NCI-H1436 (cell line): ENCODE measurements at places on chromosomes 6 and 20.

- no peak for DNase-seq
Measured at GRCh38 chr6:87718662-87719433, 16.8 kb upstream of the AKIRIN2 start.

DNA sequence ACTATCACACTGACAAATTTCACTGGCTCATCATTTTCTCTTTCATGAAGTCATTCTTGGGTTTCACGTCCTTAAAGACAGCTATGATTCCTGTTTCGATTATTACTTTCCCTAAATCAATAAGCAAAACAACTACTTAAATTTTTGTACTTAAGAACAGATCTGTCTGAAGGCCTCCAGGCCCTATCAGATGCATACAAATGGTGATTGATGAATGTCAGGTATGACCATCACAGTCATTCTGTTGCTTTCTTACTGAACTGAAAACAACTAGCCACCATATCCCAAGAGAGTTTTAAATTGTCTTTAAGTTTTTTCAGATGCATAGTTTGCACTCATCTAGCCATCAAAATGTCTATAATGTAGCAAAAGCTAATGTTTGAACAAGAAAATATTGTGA, 20.9 kb upstream of the HTR1E start:
- no peak for DNase-seq

- peak; percentile 86 for DNase-seq
Measured at GRCh38 chr6:110039364-110039980, 61.4 kb downstream of the GPR6 start.

GRCh38 chr20:46710153-46710913, 884 bp downstream of the SLC2A10 start:
- DNase-seq, result no peak

DNA sequence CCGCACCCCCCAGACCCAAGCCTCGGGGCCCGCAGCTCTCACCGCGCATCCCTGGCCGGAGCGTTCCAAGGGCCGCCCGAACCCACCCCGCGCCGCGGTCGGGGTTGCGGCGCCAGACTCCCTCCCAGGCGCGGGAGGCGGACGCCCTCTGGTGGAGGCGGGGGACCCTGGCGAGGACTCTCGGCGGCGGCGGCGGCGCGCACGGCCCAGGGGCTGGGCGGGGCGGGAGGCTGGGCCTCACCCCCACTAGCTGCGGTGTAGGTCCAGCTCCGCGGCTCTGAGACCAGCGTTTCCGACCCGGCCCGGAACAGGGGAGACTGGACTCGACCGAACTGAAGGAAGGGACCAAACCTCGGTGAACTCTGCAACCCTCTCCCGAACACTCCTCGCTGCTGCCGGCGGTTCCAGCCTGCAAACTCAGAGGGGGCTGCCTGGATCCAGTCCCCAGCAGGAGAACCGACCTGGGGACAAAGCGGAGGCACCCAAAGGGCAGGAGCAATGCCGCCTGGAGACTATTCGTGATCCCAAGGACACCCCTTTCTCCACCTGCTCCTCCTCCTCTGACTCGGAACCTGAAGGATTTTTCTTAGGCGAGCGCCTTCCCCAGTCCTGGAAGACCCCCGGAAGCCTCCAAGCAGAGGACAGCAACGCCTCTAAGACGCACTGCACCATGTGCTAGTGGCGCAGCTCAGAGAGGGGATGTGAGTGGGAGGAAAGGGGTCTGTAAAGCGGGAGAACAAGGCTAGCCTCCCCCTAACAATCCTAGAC, 859 bp upstream of the TOMM6 start:
- peak; percentile 78 for DNase-seq

DNA sequence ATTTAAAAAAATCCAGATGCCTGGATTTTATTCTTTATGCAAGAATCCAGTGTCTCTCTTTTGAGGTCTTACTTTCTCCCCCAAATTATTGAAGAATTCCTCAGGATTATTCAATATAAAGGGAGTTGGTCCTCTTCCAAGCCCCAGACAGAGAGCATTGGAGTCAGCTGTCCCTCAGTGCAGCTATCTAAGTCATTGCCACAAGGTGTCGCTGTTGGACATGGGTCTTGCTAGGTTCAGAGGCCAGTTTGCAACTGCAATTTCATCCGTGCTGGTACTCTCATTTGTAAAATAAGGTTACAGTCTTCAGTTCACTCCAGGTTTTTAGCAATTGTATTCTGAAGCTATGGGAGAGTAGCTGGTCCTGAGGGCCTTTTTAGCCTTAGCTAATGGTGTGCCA, 27.8 kb downstream of the CCN2 start:
- no peak for DNase-seq

DNA sequence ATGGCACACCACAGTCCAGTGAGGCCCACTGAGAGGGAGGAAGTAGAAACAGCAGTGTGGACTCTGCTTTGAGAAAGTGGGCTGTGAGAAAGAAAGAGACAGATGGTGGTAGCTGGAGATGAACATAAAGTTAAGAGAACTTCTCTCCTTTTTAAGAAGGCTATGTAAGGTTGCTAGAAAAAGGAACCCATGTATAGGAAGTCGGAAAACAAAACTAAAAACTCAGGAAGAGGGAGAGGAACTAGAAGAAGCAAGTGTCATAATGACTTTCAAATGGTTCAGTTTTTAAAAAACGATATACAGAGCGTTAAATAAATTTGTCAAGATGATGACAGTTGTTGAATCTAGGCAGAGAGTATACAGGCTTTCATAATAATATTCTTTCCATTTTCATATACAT, 25.4 kb upstream of the GMNN start:
- no peak for DNase-seq

- DNase-seq, result no peak
Measured at GRCh38 chr20:46657137-46657536, 5.9 kb upstream of the SLC13A3 start.

- no peak for DNase-seq
Measured at GRCh38 chr6:26501482-26501986, 1.4 kb downstream of the BTN1A1 start.

GRCh38 chr20:51189814-51190782, 167.2 kb upstream of the KCNG1 start:
- DNase-seq, result no peak

- no peak for DNase-seq
Measured at GRCh38 chr20:54068966-54069365, 1.4 kb downstream of the BCAS1 start.

- no peak for DNase-seq
Measured at GRCh38 chr20:8342391-8342790, 210.3 kb downstream of the PLCB1 start.

- no peak for DNase-seq
Measured at GRCh38 chr6:106451439-106451838, 90.9 kb downstream of the CRYBG1 start.

- no peak for DNase-seq
Measured at GRCh38 chr6:79787626-79788025, 156.5 kb downstream of the SH3BGRL2 start.

- DNase-seq, result no peak
Measured at GRCh38 chr6:33597551-33598322, 17.7 kb upstream of the BAK1 start.

DNA sequence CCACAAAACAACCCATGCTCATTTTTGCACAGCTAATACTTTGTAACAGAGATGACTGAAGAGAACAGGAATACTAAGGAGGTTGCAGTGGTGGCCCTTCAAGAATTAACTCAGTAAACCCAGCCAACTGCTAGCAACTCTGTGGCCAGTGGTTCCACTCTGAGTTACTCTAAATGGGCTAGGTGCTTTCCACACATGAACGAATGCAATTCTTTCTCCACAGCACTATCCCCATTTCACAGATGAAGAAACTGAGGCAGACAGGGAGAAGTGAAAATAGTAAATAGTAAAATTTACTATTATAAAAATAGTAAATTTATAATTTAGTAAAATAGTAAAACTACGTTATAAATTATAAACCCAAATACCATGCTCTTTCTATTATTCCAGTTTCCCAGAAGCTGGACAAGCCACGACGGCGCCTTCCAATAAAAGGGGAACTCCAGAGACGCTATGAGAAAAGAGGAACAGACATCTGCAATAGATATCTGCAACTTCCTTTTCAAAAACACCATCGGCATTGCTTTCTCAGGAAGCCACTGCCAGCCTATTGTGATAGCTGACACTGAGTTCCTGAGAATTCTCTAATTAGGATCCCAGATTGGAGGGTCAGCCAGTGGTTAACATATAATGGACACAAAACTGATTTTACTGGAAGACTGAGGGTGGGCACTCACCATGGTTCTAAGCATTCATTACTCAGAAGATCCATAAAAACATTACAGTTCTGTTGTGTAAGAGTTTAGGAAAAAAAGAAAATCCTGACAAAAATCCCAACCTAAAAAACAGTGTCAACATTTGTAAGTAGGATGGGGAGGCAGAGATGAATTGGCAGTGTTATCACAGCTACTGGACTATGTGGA, 16.2 kb downstream of the FKBP1A start:
- DNase-seq, result no peak

DNA sequence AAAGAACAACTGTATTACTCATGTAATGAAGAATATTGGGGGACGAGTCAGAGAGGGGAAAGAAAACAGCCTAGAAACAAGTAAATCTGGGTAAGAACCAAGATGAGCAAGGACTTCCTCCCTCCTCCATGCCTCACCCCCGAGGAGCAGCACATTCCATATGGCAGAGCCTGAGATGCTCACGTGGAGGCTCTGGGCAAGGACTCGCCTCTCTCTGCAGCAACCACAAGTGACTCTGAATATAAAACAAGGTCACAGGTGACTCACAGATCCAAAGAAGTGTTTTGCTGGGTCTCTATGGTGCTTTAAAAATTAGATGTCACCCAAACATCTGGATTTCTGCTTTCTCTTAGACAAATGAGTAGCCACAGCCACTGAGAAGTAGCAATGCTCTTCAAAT, 453.0 kb upstream of the SULF2 start:
- DNase-seq, result no peak

DNA sequence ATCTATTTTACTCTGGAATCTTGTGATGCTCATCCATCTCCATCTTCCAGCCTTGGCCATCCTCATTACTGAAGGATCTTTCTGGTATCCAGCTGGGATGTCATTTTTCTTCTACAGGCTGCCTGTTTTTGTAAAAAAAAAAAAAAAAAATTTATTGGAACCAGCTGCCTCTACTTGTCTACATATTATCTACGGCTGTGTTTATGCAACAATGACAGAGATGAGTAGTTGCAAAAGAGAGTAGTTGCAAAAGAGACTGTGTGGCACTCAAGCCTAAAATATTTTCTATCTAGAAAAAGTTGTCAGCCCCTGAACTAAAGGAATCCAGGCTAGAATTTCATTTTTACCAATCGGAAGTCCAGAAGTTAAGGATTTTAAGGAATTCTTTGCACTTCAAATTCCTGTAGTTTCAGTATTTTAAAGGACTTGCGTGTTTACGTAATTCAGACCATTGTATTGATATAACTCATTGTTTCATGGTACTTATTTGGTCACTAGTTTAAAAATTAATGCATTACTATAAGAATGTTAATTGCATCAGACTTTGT, 38.6 kb upstream of the PLCG1 start:
- DNase-seq, result no peak

GRCh38 chr6:12748411-12748810, 31.8 kb downstream of the PHACTR1 start:
- DNase-seq, result no peak

DNA sequence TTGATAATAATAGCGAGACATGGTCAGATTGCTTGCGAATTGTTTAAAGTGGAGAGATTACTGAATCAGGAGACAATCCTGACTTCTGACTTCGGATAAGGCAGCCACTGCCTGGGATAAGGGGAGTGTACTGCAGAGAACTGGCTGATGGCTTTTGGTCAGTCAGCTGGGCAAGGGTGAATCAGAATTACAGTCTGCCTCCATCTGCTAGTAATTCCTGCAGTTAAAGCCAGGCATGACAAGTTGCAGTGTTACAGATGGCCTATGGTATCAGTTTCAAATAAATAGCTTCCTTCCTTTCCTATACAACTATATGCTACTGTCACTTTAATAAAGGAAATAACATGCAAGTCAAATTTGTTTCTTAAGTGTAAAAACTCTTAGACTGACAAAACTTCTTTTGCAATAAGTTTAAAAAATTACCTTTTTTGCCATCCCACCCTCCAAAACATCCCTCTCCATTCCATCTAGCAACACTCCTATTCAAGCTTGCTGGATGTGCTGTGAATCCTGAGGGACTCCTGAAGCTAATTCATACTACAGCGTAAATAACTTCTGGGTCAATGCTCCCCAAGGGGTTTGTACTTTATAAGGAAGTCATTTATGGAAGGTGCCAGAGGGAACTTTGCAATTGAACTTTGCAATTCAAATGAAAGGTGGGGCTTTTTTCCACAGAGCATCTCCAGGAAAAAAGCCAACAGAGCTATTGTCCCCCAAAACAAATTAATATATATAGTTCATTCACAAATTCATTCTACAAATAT, 245.2 kb downstream of the ADGRB3 start:
- no peak for DNase-seq

GRCh38 chr6:6623553-6623952, 35.0 kb downstream of the LY86 start:
- no peak for DNase-seq

GRCh38 chr6:52191824-52192223, 5.6 kb downstream of the IL17A start:
- no peak for DNase-seq

GRCh38 chr6:130620338-130620781, 206.8 kb upstream of the SMLR1 start:
- no peak for DNase-seq

DNA sequence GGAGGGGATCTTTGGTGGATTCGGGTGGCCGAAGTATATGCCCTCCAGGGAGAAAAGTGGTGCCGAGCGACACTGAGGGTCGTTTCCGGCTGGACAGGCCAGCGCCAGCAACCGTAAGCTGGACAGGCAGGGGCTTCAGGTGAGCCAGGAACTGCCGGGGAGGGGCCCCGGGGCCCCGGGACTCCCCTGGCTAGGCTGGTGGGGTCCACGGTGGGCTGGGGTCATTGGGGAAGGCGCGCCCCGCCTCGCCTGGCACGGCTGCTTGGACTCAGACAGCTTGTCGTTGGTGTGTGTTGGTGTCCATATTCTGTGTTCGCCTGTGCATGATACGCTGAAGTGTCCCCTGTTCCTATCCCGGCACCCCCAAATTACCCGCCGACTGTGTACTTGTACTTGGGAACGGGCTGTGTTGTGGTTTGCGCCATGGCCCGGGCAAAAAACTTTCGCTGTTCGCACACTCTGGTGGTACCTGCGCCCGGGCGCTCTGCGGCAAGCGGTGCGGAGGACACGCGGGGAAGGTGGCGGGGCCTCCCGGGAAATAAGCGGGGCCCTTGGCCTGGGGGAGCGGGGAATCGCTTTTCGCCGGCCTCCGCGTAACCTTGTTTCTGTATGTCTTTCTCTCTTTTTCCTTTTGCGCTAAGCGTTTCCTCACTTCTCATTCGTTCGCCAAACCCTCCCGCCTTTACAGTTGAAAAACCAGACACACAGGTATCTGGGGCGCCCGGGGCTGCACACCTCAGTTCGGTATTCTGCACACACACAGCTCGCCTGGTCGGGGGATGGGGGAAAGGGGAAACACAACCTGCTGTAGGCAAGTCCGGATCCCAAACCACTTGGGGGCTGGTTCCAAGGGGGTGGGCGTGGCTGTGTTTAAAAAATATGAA, 3.2 kb downstream of the GNAS start:
- no peak for DNase-seq

DNA sequence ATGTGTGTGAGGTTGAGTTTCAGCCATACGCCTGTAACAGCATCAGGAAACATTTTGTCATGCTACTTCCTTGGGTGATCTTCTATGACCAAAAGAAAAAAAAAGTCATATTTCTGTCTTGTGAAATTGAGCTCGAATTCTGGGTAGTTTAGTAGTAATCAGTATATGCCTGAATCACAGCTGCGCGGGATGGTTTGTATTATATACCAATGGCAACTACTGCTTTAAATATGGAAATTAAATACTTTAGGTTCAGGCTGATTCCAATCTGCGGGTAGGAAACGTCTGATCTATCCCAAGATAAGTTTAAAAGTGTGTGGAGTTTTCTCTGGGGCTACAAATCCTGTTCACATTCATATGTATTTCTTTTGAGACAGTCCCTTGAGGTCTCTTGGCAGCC, 115.6 kb upstream of the FERMT1 start:
- DNase-seq, result no peak
